ENCODE measurements at places on chromosomes 4 and X. TPM values are rescaled to one million over a fixed set of nuclear protein-coding genes. Genes with fewer than 3 reads are reported as not detected.

Gene SMARCA5
- total RNA-seq, result 48.2 TPM

Gene KLHL13
- 0.35 TPM for total RNA-seq

Gene PARM1
- total RNA-seq, result not detected

Gene RNF150
- total RNA-seq, result not detected

Gene ATOH1
- total RNA-seq, result not detected

Gene GRPR
- total RNA-seq, result not detected

Gene IGFBP7
- total RNA-seq, result 0.19 TPM

Gene IL3RA
- total RNA-seq, result 7.1 TPM

Gene ZIC3
- total RNA-seq, result not detected

Gene FRMD7
- total RNA-seq, result not detected

Gene SLC7A11
- total RNA-seq, result 2.2 TPM

Gene UGT2B10
- not detected for total RNA-seq

Gene PCSK1N
- 0.40 TPM for total RNA-seq

Gene SMIM43
- not detected for total RNA-seq

DNA sequence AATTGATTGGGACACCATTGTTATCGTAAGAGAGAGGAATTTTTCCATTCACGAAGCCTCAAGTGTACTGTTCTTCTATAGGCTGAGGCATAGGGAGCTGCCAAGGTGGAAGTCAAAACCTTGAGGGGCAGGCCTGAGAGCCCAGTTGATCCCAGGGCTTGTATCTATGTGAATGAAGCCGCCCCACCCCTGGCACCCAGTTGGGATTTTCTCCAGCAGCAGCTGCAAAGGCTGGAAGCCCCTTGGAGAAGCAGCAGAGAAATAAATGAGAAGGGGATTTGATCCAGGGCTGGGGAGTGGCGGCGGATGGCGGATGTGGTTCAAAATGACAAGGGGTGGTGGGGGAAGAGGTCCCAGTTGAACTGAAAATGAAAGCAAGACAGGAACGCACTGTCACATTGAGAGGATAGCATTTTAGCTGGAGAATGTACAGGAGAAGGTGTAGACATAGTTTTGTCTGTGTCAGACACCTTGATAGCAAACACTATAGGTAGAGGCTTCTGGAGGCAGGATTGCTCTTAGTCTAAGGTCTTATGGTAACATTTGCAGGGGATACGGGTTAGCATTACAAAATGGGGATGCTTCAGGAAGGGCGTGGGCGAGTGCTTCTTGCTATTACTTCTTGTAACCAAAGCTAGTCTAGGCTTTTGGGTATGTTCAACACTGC, 32.6 kb downstream of the DOCK11 start:
- peaks cover 25% of the 10 kb centered on the region for H3K36me3 ChIP-seq
- peaks cover 78% of the 10 kb centered on the region for H3K4me1 ChIP-seq
- DNase-seq, result peak; percentile 68
- H3K4me3 ChIP-seq, result peak overlapping the region; percentile 79

- H3K27me3 ChIP-seq, result no peaks in the 10 kb centered on the region
- H3K36me3 ChIP-seq, result no peaks in the 10 kb centered on the region
- no peak overlapping the region for H3K4me3 ChIP-seq
- no peak for DNase-seq
- H3K27ac ChIP-seq, result no peak overlapping the region
These were observed 29.3 kb upstream of the GPR101 start for GRCh38 chrX:137062915-137063617.

GRCh38 chrX:21802839-21803238, 36.6 kb upstream of the MBTPS2 start:
- no peak overlapping the region for H3K27ac ChIP-seq
- no peaks in the 10 kb centered on the region for H3K36me3 ChIP-seq
- DNase-seq, result no peak
- H3K27me3 ChIP-seq, result no peaks in the 10 kb centered on the region

- H3K27me3 ChIP-seq, result no peaks in the 10 kb centered on the region
- peaks cover 13% of the 10 kb centered on the region for H3K36me3 ChIP-seq
- H3K27ac ChIP-seq, result no peak overlapping the region
- H3K4me1 ChIP-seq, result peaks cover 6% of the 10 kb centered on the region
- no peak overlapping the region for H3K4me3 ChIP-seq
These were observed 7.5 kb downstream of the PTTG2 start for GRCh38 chr4:37967736-37968135.

- peaks cover 2% of the 10 kb centered on the region for H3K36me3 ChIP-seq
- peak overlapping the region; percentile 72 for H3K4me3 ChIP-seq
- H3K4me1 ChIP-seq, result peaks cover 72% of the 10 kb centered on the region
- no peak for DNase-seq
- no peaks in the 10 kb centered on the region for H3K27me3 ChIP-seq
- H3K27ac ChIP-seq, result peak overlapping the region; percentile 71
These were observed 738 bp upstream of the TSPAN5 start for GRCh38 chr4:98659106-98659592.

GRCh38 chr4:3013839-3014350, 50.5 kb downstream of the GRK4 start:
- H3K4me3 ChIP-seq, result no peak overlapping the region
- no peaks in the 10 kb centered on the region for H3K27me3 ChIP-seq
- no peaks in the 10 kb centered on the region for H3K36me3 ChIP-seq
- H3K4me1 ChIP-seq, result peaks cover 10% of the 10 kb centered on the region
- H3K27ac ChIP-seq, result no peak overlapping the region

GRCh38 chrX:152869972-152870371, 27.9 kb upstream of the ZNF185 start:
- no peak overlapping the region for H3K27ac ChIP-seq
- peaks cover 7% of the 10 kb centered on the region for H3K36me3 ChIP-seq
- H3K4me3 ChIP-seq, result no peak overlapping the region
- H3K27me3 ChIP-seq, result no peaks in the 10 kb centered on the region
- no peak for DNase-seq

- no peak overlapping the region for H3K4me3 ChIP-seq
- no peak overlapping the region for H3K27ac ChIP-seq
- no peaks in the 10 kb centered on the region for H3K36me3 ChIP-seq
These were observed 33.1 kb downstream of the MSL3 start for GRCh38 chrX:11791090-11791489.

- H3K27me3 ChIP-seq, result peaks cover 2% of the 10 kb centered on the region
- H3K4me3 ChIP-seq, result no peak overlapping the region
- H3K4me1 ChIP-seq, result no peaks in the 10 kb centered on the region
- no peak overlapping the region for H3K27ac ChIP-seq
- no peak for DNase-seq
These were observed 25.6 kb upstream of the SORBS2 start for GRCh38 chr4:185837415-185838103.

DNA sequence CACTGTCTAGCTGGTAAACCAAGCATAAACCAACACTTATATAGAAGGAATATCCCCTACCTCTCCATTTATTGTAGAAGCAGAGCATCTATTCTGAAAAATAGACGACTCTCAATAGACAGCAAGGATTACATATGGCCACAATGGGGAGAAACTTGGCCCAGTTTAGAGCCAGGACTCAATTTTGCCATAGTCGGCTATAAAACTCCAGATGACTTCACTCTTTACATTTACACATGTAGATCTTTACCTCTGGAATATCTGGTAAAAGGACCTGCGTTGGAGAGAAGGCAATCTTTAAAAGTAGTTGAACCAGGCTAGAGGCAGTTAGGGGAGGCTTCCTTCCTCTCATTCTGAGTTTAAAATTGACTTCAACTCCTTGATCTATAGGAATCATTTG, 77.3 kb downstream of the HMGB2 start:
- no peaks in the 10 kb centered on the region for H3K36me3 ChIP-seq
- no peaks in the 10 kb centered on the region for H3K27me3 ChIP-seq
- H3K4me1 ChIP-seq, result no peaks in the 10 kb centered on the region

GRCh38 chrX:148599404-148599803, 99.0 kb downstream of the AFF2 start:
- no peaks in the 10 kb centered on the region for H3K4me1 ChIP-seq
- no peak overlapping the region for H3K27ac ChIP-seq
- no peak for DNase-seq
- H3K36me3 ChIP-seq, result no peaks in the 10 kb centered on the region

GRCh38 chr4:176708771-176709311, 83.9 kb downstream of the VEGFC start:
- no peaks in the 10 kb centered on the region for H3K27me3 ChIP-seq
- H3K4me3 ChIP-seq, result no peak overlapping the region
- DNase-seq, result no peak
- H3K4me1 ChIP-seq, result no peaks in the 10 kb centered on the region

- DNase-seq, result no peak
- H3K4me1 ChIP-seq, result peaks cover 47% of the 10 kb centered on the region
- H3K27ac ChIP-seq, result peak overlapping the region; percentile 97
- no peaks in the 10 kb centered on the region for H3K27me3 ChIP-seq
These were observed 1.7 kb downstream of the SLC9B2 start for GRCh38 chr4:103074744-103075434.

- H3K4me1 ChIP-seq, result no peaks in the 10 kb centered on the region
- H3K4me3 ChIP-seq, result no peak overlapping the region
- DNase-seq, result no peak
- no peak overlapping the region for H3K27ac ChIP-seq
These were observed 162.0 kb downstream of the NKX6-1 start for GRCh38 chr4:84336964-84337705.

DNA sequence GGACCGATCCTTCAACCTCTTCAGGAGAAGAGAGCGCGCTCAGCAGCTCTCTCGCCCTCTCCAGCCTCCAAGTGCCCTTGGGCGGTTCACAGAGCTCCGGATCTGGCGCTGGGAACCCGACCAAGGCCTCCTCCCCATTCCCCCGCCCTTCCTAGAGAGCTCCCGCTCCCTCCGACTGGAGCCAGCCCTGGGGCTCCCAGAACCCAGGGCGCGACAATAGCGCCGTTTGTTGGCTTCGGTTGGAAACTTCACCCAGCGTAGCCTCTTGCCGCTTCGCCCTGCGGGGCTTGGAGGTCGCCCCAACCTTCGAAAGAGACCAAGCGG, 3.1 kb upstream of the SOX3 start:
- no peaks in the 10 kb centered on the region for H3K4me1 ChIP-seq
- no peak overlapping the region for H3K27ac ChIP-seq
- no peak overlapping the region for H3K4me3 ChIP-seq
- no peak for DNase-seq
- peaks cover 2% of the 10 kb centered on the region for H3K36me3 ChIP-seq

GRCh38 chr4:946103-946450, 13.8 kb downstream of the TMEM175 start:
- no peak for DNase-seq
- no peak overlapping the region for H3K27ac ChIP-seq

DNA sequence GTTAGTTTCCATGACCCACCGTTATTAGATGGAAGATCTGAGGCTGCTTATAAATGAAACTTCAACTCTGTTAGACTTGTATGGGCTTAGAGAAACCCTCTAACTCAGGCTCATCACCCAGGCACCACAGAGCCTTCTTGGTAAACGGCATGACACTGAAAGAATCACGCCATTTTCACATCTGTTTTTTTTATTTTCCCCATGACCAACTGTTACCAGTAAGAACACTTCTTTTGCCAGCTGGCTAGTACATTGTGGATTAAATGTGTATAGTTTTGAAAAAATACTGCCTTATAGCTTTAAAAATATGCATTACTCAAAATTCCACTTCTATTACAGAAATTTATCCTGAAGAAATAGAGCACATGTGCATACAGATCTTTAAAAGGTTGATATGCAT, 48.0 kb upstream of the APELA start:
- no peaks in the 10 kb centered on the region for H3K4me1 ChIP-seq
- H3K27ac ChIP-seq, result no peak overlapping the region
- no peaks in the 10 kb centered on the region for H3K36me3 ChIP-seq
- DNase-seq, result no peak
- peaks cover 2% of the 10 kb centered on the region for H3K27me3 ChIP-seq

- no peak for DNase-seq
- H3K4me3 ChIP-seq, result no peak overlapping the region
- no peaks in the 10 kb centered on the region for H3K27me3 ChIP-seq
- no peaks in the 10 kb centered on the region for H3K4me1 ChIP-seq
- no peak overlapping the region for H3K27ac ChIP-seq
- H3K36me3 ChIP-seq, result no peaks in the 10 kb centered on the region
These were observed 684.5 kb downstream of the PDHA2 start for GRCh38 chr4:96524311-96524875.

- peak; percentile 32 for DNase-seq
- H3K4me1 ChIP-seq, result peaks cover 28% of the 10 kb centered on the region
- H3K27ac ChIP-seq, result peak overlapping the region; percentile 5
- H3K4me3 ChIP-seq, result no peak overlapping the region
- peaks cover 23% of the 10 kb centered on the region for H3K36me3 ChIP-seq
- H3K27me3 ChIP-seq, result no peaks in the 10 kb centered on the region
These were observed 848 bp upstream of the KCND1 start for GRCh38 chrX:48972220-48973164.

- no peaks in the 10 kb centered on the region for H3K36me3 ChIP-seq
- no peak overlapping the region for H3K27ac ChIP-seq
- H3K4me1 ChIP-seq, result peaks cover 27% of the 10 kb centered on the region
- H3K27me3 ChIP-seq, result no peaks in the 10 kb centered on the region
- DNase-seq, result no peak
These were observed 12.9 kb downstream of the DIPK2B start for GRCh38 chrX:45187731-45188130.

- H3K27me3 ChIP-seq, result peaks cover 10% of the 10 kb centered on the region
- no peak overlapping the region for H3K27ac ChIP-seq
- no peaks in the 10 kb centered on the region for H3K36me3 ChIP-seq
- DNase-seq, result no peak
These were observed 210.6 kb downstream of the COL25A1 start for GRCh38 chr4:109091727-109092409.
